Stimulated activated naive B cell treated with anti-CD40 and anti-IgM and Interleukin-4, amounts not matched to agents 10 μg/mL and 1 μg/mL and 100 μg/mL, for 72 hours (primary cell): ENCODE measurements at places on chromosomes 12 and 14.

- no peak for DNase-seq
Observed at GRCh38 chr14:89853936-89854693, 100.4 kb downstream of the EFCAB11 start.

- no peak for DNase-seq
Observed at GRCh38 chr12:100267603-100268281, 765 bp downstream of the SCYL2 start.

GRCh38 chr14:25628390-25628789, 578.4 kb upstream of the STXBP6 start:
- no peak for DNase-seq

DNA sequence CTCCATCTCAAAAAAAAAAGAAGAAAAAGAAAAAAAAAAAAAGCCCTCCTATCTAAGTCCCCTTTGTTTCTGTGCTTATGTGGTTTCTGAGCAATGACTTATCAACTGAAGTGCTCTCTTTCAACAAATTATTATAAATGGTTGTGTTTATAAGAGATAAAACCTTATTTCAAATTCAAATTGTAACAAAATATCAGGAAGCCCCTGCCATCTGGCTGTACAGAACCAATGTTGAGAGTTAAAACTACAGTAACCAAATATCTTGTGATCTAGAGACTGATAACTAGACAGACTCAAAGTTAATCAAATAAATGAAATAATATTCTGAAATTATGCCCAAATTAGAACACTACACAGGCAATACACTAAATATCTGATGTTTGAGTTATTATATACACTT, 143.0 kb upstream of the CPNE8 start:
- DNase-seq = no peak
